AG09309 (cell line): ENCODE measurements at places on chromosomes 2 and 18.

- no peak for DNase-seq
These were observed 29.5 kb downstream of the KIAA2012 start for GRCh38 chr2:202102425-202103000.

- no peak for DNase-seq
These were observed 644.2 kb upstream of the SETBP1 start for GRCh38 chr18:44036501-44036900.

- DNase-seq, result no peak
These were observed 593.1 kb upstream of the NRXN1 start for GRCh38 chr2:51624995-51625394.

- DNase-seq, result no peak
These were observed 25.6 kb upstream of the CYRIA start for GRCh38 chr2:16691261-16691660.
